ENCODE measurements at places on chromosomes 11 and 22. TPM values are rescaled to one million over a fixed set of nuclear protein-coding genes. Genes with fewer than 3 reads are reported as not detected.
A peak's percentile ranks its signal among the peaks of the same experiment; 100 is the strongest.

The DBX1 gene
- total RNA-seq, result not detected

The PGM2L1 gene
- 8.6 TPM for total RNA-seq

DNA sequence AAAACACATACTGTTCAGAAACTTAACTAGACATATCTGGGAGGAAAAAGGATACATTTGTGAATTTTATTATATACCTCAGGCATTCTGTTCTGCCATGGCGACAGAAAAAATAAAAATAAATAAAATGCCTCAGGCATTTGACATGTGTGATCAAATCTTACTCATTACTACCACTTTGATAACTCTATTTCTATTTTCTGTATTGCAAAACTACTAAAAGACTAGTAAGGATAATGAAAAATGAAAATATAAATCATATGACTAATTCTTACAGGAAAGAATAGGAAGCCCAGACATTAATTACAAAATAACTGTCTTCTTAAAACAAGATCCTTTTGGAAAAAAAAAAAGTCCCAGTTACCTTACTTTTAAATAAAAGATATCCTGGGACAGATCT, 5.3 kb downstream of the PICALM start:
- DNase-seq, result no peak
- H3K27me3 ChIP-seq, result no peaks in the 10 kb centered on the region
- peaks cover 22% of the 10 kb centered on the region for H3K36me3 ChIP-seq

DNA sequence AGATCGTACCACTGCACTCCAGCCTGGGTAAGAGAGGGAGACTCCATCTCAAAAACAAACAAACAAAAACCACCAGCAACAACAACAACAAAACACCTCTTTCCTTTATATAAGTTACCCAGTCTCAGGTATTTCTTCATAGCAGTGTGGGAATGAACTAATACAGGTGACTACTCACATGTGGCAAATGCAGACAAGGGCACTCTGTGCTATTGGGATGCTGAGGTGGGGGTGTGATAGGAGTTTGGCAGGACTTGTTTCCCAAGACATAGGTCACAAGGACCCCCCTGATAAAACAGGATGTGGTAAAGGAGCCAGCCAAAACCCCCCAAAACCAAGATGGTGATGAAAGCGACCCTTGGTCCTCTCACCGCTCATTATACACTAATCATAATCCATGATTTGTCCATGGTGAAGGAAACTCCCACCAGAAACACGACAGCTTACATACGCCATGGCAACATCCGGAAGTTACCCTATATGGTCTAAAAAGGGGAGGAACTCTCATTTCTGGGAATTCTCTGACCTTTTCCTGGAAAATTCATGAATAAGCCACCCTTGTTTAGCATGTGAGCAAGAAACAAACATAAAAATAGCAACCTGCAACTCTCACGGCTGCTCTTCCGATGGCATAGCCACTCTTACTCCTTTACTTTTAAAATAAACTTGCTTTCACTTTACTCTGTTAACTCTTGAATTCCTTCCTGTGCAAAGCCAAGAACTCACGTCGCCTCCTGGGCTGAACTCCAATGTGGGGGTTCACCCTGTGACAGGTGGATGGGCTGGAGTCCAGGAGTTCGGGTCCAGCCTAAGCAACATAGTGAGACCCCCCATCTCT, 18.8 kb upstream of the INCENP start:
- peaks cover 10% of the 10 kb centered on the region for H3K27me3 ChIP-seq
- H3K27ac ChIP-seq, result peak overlapping the region; percentile 83
- no peaks in the 10 kb centered on the region for H3K36me3 ChIP-seq
- H3K4me3 ChIP-seq, result peak overlapping the region; percentile 80
- peaks cover 14% of the 10 kb centered on the region for H3K4me1 ChIP-seq
- no peak for DNase-seq

DNA sequence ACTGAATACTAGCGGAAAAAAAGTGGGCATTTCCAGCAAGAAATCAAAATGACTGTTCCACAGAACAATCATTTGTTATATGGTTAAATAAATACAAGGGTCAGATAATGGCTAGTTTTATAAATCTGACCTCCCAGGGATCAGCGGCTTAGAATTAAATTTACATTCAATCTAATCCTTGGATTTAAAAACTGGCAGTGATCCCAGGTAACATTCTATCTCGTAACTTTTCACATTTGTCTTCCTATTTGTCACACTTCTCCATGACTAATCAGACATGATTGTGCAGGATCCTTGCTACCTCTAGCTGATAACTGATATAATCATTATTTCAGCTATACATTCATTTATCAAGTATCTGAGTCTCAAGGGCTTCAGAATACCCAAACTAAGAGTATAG, 2.9 kb upstream of the MMP3 start:
- no peak overlapping the region for H3K4me3 ChIP-seq
- H3K4me1 ChIP-seq, result no peaks in the 10 kb centered on the region
- no peaks in the 10 kb centered on the region for H3K36me3 ChIP-seq
- no peaks in the 10 kb centered on the region for H3K27me3 ChIP-seq

The SLC15A3 gene
- total RNA-seq, result 7.4 TPM

DNA sequence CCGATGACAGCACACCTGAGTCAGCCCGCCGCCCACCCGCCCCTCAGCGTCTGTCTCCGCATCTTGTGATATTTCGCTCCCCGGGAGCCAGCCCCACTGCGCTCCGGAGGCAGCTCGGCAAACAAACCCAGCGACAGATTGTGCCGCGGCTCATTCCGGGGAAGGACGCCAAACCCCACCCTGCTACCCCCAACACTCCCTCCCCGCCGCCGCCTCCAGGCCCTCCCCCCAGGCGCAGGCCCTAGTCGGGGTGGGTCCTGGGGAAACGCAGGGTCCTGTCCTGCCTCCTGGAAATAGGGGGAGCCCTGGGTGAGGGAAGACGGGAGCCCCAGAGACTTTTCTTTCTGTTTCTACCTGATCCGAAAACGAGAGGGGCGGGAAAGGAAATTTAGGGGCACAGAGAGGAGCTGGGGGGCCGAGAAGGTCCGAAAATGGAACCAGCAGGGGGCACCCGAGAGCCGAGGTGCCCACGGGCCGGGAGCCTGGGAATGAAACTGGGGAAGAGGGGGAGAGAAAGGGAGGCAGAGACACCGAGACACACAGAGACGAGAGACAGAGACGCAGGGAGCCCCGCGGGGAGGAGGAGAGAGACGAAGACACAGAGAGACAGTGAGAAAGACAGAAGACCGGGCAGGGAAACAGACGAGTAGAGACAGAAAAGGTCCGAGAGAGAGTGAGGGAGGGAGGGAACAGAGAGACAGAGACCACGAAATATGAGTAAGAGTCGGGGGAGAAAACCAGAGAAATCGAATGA, 1.7 kb upstream of the RTN4RL2 start:
- peaks cover 27% of the 10 kb centered on the region for H3K4me1 ChIP-seq
- peak overlapping the region; percentile 78 for H3K27ac ChIP-seq
- DNase-seq, result peak; percentile 72
- H3K36me3 ChIP-seq, result no peaks in the 10 kb centered on the region
- H3K27me3 ChIP-seq, result peaks cover 48% of the 10 kb centered on the region
- H3K4me3 ChIP-seq, result peak overlapping the region; percentile 95

GRCh38 chr22:50473088-50473487, 1.7 kb downstream of the SBF1 start:
- H3K4me3 ChIP-seq, result peak overlapping the region; percentile 87
- peaks cover 3% of the 10 kb centered on the region for H3K27me3 ChIP-seq
- H3K4me1 ChIP-seq, result peaks cover 48% of the 10 kb centered on the region
- peak; percentile 61 for DNase-seq

DNA sequence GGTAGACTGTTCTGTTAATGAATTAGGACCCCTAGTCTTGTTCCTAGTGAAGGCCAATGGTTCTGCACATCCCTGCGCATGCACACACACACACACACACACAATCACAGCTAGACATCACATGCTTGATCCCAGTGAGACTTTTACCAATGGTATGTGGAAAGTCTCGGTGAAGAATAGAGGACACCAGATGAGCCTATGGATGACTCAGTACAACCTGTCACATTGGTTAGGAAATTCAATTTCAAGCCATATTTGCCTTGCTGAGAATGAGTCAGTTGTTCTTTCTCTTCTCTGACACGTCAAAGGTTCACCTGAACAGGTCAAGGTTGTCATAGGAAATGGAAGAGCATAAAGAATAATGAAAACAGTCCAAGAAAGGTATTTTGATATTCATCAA, 122.0 kb downstream of the SLC17A6 start:
- no peaks in the 10 kb centered on the region for H3K36me3 ChIP-seq
- H3K4me1 ChIP-seq, result no peaks in the 10 kb centered on the region
- DNase-seq, result no peak
- H3K27ac ChIP-seq, result no peak overlapping the region
- peaks cover 4% of the 10 kb centered on the region for H3K27me3 ChIP-seq
- no peak overlapping the region for H3K4me3 ChIP-seq

The PYGM gene
- 7.2 TPM for total RNA-seq

The GSTT2B gene
- total RNA-seq, result not detected

The CCDC89 gene
- total RNA-seq, result 0.43 TPM

DNA sequence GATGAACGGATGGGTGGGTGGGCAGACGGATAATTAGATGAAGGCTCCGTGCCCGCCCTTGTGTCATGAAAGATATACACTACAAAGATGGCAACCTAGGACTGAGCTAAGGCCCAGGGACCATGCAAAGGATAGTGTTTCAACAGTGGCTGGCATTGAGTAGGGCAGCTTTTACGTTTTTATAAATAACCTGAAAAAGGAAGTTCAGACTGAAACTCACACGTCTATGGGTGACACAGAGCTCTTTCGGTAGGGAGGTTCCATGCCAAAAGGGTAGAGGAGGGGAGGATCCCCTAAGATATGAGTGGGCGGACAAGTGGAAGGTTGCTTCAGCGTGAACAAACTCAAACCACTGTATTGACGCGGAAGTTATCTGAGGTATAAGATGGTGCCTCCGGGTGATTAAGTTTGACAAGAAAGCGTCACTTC, 90.5 kb downstream of the UBASH3B start:
- H3K36me3 ChIP-seq, result peaks cover 9% of the 10 kb centered on the region
- peaks cover 60% of the 10 kb centered on the region for H3K4me1 ChIP-seq
- no peaks in the 10 kb centered on the region for H3K27me3 ChIP-seq
- no peak for DNase-seq
- no peak overlapping the region for H3K27ac ChIP-seq

The TMEM132A gene
- 1.3 TPM for total RNA-seq

GRCh38 chr11:86145439-86146156, 76.7 kb upstream of the PICALM start:
- no peak for DNase-seq
- H3K27me3 ChIP-seq, result peaks cover 3% of the 10 kb centered on the region
- H3K27ac ChIP-seq, result no peak overlapping the region
- peaks cover 36% of the 10 kb centered on the region for H3K4me1 ChIP-seq
- no peak overlapping the region for H3K4me3 ChIP-seq

DNA sequence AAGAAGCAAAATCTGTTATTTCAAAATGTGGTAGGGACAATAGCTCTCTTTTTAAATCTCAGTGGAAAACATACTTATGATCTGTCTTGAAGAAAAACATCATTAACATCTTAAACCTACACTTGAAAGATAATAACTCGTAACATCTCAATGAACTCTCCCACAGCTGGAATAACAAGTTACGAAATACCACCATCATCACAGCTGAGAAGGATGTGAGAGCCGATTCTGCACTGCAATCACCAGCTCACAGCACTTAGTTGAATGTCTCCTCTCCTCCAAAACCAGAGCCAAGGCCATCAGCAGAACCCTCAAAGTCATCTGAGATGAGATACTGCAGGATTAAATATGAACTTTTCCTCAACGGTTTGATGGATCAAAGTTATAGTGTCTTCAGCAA, 124.3 kb downstream of the ARHGAP20 start:
- H3K27me3 ChIP-seq, result peaks cover 4% of the 10 kb centered on the region
- no peak overlapping the region for H3K27ac ChIP-seq
- H3K4me1 ChIP-seq, result no peaks in the 10 kb centered on the region
- H3K36me3 ChIP-seq, result no peaks in the 10 kb centered on the region

DNA sequence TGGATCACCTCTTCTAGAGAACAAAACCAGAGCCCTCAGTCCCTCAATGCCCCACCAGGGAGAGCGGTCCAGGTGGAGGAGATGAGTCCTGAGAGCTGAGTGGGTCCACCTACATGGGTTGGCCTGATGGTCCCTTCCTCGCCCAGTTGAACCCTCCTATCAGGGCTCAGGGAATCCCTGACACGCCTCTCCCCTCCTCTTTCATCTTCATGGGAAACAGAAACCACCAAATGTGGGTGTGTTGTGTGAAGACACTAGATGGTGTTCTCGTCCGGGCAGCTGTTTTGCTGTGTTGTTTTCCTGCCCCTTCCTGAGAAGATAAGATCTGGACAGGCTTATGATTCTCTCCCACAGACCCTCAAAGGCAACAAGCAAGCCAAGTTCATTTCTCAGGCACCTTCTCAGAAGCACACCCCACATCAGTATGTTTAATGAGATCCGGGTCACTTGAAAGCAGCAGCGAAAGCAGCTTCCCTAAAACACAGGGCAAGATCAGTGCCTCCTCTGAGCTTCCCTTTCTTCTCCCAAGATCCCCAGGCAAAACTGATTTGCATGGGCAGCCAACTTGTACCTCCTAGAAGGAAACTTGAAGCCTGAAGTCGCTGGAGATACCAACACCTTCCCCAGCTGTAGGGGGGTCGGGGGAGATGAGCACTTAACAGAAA, 35.3 kb upstream of the POU2AF1 start:
- peak overlapping the region; percentile 38 for H3K4me3 ChIP-seq
- no peak for DNase-seq

All from activated naive CD8-positive, alpha-beta T cell treated with anti-CD3 and anti-CD28 coated beads, Interleukin-2, amount 10 ng/mL, durations not matched to agents 7 days and 5 days (primary cell).